Activated naive CD8-positive, alpha-beta T cell treated with anti-CD3 and anti-CD28 coated beads for 36 hours (primary cell): ENCODE measurements at places on chromosomes 16 and 17. TPM values are rescaled to one million over a fixed set of nuclear protein-coding genes. Genes with fewer than 3 reads are reported as not detected.

The TMUB2 gene
- total RNA-seq, result 17.1 TPM

The ZNF624 gene
- total RNA-seq, result 4.0 TPM

The PLK1 gene
- total RNA-seq, result 97.8 TPM

DNA sequence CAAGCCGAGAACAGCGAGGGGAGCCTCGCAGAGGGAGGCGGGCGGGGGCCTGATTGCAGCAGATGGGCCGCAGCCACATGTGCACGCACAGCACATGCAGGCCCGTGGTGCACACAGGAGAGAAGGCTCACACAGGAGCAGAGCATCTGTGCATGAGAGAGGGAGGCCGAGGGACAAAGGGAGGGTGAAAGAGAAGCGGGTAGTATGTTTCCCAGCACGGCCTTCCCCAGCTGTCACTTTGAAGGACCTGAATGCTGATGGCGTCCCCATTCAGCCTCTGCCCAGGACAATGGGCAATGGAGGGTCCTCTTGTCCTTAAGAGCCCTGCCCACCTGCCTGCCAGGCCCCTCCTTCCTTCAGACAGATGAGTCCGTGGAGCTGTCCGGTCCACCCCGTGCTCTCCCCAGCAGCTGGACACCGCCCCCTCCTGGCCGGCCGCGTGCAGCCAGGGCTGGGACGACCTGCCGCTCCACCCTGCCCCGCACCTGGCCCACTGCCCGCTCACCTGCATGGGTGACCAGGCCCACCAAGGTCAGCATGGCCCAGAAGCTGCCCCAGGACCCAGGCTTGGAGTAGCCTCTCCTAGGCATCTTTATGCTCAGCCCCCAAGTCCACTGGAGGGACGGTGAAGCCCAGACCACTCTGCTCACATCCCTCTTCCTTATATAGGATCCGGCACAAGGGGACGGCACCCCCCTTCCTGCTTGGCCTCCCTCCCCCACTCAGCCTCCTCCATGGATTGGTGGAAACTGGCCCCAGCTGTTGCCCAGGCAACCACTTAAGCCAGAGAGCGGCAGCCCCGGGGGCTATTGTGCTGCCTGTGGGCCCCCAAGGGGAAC, at the start of gene BTBD17:
Gene BTBD17 (minus strand): TSS at position 639 of the 839 bp plus-strand sequence. CDS start 49 bp downstream, at position 590.
- no peaks in the 10 kb centered on the region for H3K4me1 ChIP-seq
- peaks cover 31% of the 10 kb centered on the region for H3K27me3 ChIP-seq
- no peak within 1 kb of the TSS for H3K27ac ChIP-seq
- H3K4me3 ChIP-seq, result no peak within 1 kb of the TSS
- no peaks in the 10 kb centered on the region for H3K36me3 ChIP-seq

DNA sequence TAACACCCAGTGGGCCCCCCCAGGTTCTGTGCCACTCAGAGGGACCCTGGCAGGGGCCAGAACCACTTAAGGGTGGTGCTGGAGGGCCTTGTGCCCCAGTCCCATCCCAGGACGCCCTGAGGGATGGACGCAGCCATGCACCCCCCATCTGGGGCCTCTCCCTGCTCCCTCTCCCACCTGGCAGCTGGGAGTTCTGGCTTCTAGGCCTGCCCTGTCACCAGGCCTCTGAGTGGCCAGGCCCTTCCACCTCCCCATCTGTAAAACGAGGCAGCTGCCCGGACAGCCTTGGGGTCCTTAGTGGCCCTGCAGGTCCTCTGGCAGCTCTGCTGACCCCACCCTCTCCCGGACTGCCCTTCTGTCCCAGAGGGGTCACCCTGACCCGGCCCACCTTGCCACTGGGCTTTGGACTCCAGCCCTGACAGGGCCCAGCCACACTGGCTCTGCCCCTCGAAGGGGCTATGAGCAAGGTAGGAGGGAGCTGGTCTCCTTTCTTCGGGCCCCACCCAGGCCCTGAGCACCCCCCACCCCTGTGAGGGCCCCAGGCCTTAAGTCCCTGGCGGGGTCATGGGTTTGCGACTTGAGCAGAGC, 12.3 kb downstream of the PAM16 start:
- H3K27me3 ChIP-seq, result no peaks in the 10 kb centered on the region
- H3K36me3 ChIP-seq, result peaks cover under 1% of the 10 kb centered on the region
- peaks cover 2% of the 10 kb centered on the region for H3K4me1 ChIP-seq
- DNase-seq, result no peak

DNA sequence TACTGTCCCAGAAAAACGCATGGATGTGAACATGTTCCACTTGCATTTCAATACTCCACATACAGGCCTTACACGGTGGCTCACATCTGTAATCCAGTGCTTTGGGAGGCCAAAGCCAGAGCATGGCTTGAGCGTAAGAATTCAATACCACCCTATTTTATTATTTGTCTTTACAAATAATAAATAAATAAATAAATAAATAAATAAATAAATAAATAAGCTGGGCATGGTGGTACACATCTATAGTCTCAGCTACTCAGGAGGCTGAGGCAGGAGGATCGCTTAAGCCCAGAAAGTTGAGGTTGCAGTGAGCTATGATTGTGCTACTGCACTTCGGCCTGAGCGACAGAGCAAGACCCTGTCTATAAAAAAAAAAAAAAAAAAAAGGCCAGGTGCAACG, 53.9 kb downstream of the PLXDC1 start:
- H3K4me1 ChIP-seq, result peaks cover 67% of the 10 kb centered on the region
- no peaks in the 10 kb centered on the region for H3K27me3 ChIP-seq
- H3K27ac ChIP-seq, result no peak overlapping the region
- no peak overlapping the region for H3K4me3 ChIP-seq

GRCh38 chr17:56661906-56662305, 68.4 kb downstream of the NOG start:
- peaks cover 5% of the 10 kb centered on the region for H3K27me3 ChIP-seq
- no peak overlapping the region for H3K4me3 ChIP-seq
- no peaks in the 10 kb centered on the region for H3K36me3 ChIP-seq
- DNase-seq, result no peak
- H3K4me1 ChIP-seq, result peaks cover 3% of the 10 kb centered on the region

DNA sequence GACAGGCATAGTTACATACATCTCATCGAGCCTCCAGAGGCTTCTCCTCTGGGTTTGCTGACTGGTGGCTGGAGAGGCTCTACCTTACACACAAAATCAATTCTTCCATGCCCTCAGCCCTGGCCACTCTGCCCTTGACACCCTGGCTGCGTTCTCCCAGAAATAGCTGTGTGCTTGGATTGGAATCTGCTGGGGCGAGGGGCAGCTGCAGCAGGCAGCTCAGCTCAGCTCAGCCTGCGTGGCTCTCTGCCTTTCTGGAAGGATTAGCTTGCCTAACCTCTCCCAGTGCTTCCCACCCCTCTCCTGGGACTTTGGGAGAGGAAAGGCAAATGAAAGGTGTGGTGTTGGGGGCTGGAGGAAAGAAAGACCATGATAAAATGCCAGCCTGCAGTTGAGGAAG, 216.1 kb downstream of the ENGASE start:
- H3K27ac ChIP-seq, result no peak overlapping the region
- no peak for DNase-seq

DNA sequence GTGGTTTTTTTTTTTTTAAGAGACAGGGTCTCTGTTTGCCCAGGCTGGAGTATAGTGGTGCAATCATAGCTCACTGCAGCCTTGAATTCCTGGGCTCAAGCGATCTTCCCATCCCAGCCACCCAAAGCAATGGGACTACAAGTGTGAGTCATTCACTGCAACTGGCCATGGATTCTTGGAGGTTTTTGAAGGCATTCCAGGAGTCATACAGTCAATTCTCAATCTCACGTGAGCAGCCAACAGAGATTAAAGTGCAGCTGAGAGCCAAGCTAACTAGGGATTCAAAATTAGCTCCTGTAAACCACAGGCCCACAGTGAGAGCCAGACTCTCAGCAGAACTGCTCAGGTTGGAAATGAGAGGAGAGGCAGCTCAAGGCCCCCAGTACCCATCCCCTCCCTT, 30.2 kb downstream of the XPO6 start:
- H3K4me3 ChIP-seq, result peak overlapping the region; percentile 9
- H3K27ac ChIP-seq, result peak overlapping the region; percentile 89
- no peaks in the 10 kb centered on the region for H3K27me3 ChIP-seq
- peaks cover 74% of the 10 kb centered on the region for H3K36me3 ChIP-seq
- H3K4me1 ChIP-seq, result peaks cover 71% of the 10 kb centered on the region

DNA sequence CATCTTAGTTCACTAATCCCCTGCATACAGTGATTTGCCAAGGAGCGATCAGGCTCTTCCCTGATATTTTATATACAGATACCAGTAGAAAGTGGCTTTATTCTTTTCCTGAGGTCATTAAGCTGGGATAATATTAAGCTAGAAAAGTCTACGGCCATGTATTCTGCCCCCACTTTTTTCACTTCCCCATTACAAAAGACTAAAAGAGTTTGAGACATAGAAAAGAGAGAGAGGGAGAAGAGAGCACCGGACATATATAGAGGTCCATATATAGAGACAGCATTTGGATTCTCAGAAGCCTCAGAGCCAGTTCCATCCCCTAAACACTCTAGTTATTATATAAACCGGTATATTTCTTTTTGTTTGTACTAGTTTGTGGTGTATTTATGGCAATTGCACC, 166.5 kb upstream of the ANKFN1 start:
- H3K4me3 ChIP-seq, result no peak overlapping the region
- no peaks in the 10 kb centered on the region for H3K36me3 ChIP-seq
- H3K27me3 ChIP-seq, result no peaks in the 10 kb centered on the region
- no peaks in the 10 kb centered on the region for H3K4me1 ChIP-seq
- no peak overlapping the region for H3K27ac ChIP-seq
